ENCODE measurements at places on chromosomes 12 and 14. TPM values are rescaled to one million over a fixed set of nuclear protein-coding genes. Genes with fewer than 3 reads are reported as not detected.

The CD69 gene
- not detected for total RNA-seq

The SLC6A15 gene
- total RNA-seq, result not detected

The KRT82 gene
- total RNA-seq, result not detected

The HHIPL1 gene
- total RNA-seq, result 1.0 TPM

The SMIM41 gene
- not detected for total RNA-seq

The NINJ2 gene
- total RNA-seq, result not detected

The PLBD1 gene
- total RNA-seq, result not detected

The AJUBA gene
- total RNA-seq, result 73.3 TPM

The NXPH4 gene
- total RNA-seq, result 5.0 TPM

GRCh38 chr14:87207756-87208155 lies 785.2 kb downstream of the GALC start:
- DNase-seq, result no peak

GRCh38 chr12:62848418-62848817 lies 86.5 kb downstream of the PPM1H start:
- DNase-seq, result peak; percentile 89

GRCh38 chr14:75654127-75654732 lies 6.4 kb downstream of the ERG28 start:
- peak; percentile 41 for DNase-seq

DNA sequence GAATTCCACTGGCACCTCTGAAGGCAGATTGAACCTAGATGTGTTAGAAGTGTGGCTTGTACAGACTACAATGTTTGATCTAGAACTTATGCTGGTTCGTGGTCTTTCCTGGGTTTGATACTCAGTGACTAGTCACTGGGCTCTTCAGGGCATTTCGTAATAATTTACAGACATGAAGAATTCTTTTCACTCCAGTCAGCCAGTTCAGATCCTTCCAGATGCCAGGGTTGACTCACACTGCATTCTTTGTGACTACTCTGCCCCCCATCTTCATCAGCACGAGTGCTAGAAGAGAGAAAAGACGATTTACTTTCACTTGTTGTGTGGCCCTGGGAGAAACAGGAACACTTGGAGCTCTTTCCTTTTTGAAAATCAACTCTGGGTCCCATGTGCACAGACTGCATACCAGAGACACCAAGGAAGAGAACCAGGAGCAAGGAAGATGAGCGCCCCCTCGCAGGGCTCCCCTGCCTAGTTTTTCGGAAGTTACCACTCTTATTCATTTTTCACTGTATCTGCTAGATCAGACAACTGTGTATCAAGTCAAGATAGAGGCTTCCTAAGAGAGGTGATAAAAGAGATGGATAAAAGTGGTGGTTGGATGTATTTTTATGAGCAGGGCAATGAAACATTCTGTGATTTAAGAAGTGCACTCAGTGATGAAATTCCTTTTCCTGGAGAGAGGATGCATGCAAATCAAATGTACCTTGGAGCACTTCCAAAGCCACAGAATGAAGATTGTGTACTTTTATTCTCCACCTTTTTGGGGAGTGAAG lies 33.5 kb upstream of the EVL start:
- peak; percentile 97 for DNase-seq

- DNase-seq, result no peak
These were observed 912.0 kb downstream of the GALC start for GRCh38 chr14:87081004-87081403.

DNA sequence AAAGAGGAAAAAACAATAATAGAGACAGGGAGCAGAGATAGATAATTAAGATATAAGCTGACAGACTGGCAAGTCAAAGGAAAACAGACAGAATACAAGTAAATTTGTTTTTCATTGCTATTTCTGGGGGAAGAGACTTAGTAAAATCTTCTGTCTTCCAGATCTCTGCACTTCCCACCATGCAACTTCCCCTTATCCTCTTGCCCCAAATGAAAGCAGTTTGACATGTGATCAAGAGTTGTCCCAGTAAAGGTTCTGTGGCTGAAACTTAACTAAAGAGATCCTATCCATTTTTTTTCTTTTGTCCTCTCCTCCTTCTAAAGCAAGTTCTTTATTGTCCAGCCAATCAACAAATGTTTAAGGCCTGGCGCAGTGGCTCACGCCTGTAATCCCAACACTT lies 1.5 kb upstream of the MLF2 start:
- DNase-seq, result no peak

- no peak for DNase-seq
These were observed 154.1 kb downstream of the NEDD1 start for GRCh38 chr12:97061171-97061570.

GRCh38 chr12:120677765-120678473 lies 9.0 kb upstream of the MLEC start:
- DNase-seq, result peak; percentile 43

- DNase-seq, result no peak
These were observed 20.8 kb upstream of the CDK17 start for GRCh38 chr12:96421014-96421413.

GRCh38 chr12:84085046-84085445 lies 827.6 kb downstream of the SLC6A15 start:
- DNase-seq, result no peak

- no peak for DNase-seq
These were observed 35.7 kb downstream of the RTL1 start for GRCh38 chr14:100867631-100868315.

DNA sequence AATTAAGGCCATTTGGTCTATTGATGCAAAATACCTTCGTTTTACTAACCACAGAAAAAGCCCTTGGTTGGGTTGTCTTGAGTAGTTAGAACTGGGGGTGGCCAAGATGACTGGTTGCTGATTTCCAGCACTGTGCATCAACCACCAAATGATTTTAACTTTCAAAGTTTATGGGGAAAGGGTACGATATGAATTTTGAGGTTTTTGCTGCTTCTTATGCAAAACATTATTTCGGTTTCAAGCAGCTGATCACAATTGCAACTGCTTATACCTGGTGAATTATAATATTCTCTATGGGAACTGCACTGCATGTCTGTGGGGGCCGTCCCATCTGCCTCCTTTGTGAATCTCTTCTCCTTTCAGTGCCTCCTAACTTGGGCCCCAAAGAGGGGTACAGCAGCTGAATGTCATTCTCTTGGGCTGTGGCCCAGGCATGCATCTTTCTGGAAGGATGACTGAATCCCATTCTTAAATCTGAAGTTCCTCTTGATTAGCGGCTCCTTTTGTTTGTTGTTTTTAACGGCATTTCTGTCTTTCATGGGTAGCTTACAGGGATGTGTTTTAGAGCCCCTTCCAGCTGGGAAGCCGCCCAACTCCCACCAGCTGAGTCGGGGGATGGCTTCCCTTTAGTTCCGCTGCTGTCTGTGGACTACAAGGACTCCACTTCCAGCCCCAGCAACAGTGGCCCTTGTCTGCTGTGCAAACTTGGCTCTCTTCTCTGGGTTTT lies 479.8 kb downstream of the ZFP36L1 start:
- no peak for DNase-seq

DNA sequence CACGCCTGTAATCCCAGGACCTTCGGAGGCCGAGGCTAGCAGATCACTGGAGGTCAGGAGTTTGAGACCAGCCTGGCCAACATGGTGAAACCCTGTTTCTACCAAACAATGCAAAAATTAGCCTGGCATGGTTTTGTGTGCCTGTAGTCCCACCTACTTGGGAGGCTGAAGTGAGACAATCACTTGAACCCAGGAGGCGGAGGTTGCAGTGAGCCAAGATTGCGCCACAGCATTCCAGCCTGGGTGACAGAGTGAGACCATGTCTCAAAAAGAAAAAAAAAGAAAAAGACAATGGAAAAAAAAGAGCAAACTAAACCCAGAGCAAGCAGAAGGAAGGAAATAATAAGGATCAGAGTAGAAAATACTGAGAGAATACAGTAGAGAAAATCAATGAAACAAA lies 5.4 kb downstream of the CHURC1 start:
- no peak for DNase-seq

DNA sequence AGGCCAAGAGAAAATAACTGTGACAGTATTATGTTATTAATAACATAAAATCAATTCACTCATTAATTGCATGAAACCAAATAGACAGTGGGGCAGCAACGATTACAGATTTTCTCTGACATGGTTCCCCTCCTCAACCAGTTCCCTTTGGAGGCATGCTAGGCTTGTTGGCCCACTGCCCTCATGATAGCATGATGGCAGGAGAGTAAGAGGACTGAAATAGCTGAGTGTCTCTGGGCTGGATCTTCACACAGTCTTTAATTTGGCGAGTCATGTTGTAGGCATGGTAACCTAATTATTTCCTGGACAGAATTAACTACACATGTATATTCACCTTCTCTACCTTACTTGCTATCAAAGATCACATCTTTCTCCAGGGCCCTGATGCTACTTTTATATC lies 266.2 kb upstream of the PELI2 start:
- DNase-seq, result no peak

DNA sequence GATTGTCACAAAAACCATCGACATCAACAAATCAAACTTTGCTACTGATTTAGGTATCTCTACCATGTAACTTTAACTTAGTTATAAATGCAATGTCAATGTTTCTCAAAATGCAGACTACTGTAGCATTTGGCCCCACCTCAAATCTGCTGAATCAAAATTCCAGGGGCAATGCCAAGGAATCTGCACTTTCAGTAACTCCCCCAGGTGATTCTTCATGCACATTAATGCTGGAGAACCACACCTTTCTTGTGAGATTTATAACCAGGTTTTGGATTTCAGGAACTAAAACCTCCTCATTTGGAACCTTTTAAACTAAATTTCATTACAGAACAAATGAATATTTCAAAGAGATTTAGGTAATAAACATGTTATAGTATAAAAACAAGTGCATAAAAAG lies 4.9 kb downstream of the ATP2B1 start:
- DNase-seq, result no peak

DNA sequence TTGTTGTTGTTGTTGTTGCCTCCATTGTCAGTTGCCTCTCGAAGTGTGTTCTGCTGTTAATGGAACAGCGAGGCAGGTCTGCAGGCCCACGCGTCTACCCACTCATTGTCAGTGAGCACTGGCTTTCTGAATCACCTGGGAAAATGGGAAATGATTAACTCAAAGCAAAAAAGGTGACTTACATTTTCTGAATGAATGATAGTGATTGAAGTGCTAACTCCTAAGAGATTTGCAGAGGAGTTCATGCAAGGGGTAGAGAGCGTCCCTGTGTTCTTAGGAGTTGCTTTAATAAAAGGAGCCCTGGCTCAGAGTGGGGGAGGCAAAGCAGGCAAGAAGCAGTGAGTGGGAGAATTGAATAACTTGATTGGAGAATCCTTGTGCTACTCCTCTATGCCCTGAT lies 177.6 kb downstream of the CAND1 start:
- no peak for DNase-seq

- no peak for DNase-seq
These were observed 15.1 kb downstream of the MVK start for GRCh38 chr12:109588461-109589239.

GRCh38 chr14:38175658-38176057 lies 32.0 kb upstream of the SSTR1 start:
- no peak for DNase-seq

- no peak for DNase-seq
These were observed 42.1 kb downstream of the TMTC1 start for GRCh38 chr12:29741342-29742241.

GRCh38 chr12:67893022-67893580 lies 96.1 kb upstream of the IFNG-AS1 start:
- DNase-seq, result no peak

- DNase-seq, result no peak
These were observed 100.0 kb downstream of the PAPOLA start for GRCh38 chr14:96602186-96602585.

- no peak for DNase-seq
These were observed 19.4 kb upstream of the CNTN1 start for GRCh38 chr12:40672741-40673271.

DNA sequence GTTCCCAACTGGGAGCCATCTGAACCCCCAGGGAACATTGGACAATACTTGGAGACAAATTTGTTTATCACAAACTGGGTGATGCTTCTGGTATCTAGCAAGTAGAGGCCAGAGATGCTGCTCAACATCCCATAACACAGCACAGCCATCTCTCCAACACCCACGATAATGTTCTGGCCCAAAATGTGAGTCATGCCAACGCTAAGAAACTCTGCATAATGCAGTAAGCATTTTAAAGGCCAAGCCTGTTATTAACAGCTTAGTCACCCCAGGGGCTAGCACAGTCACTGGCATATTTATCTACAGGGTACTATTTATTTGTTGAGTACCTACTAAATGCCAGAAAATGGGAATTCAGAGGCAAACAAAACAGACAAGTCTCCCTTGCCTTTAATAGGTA lies 873.1 kb upstream of the TMEM132C start:
- DNase-seq, result peak; percentile 87

- DNase-seq, result peak; percentile 29
These were observed 15.1 kb downstream of the PPM1H start for GRCh38 chr12:62919838-62920237.

GRCh38 chr14:66804141-66804540 lies 296.2 kb downstream of the GPHN start:
- no peak for DNase-seq

DNA sequence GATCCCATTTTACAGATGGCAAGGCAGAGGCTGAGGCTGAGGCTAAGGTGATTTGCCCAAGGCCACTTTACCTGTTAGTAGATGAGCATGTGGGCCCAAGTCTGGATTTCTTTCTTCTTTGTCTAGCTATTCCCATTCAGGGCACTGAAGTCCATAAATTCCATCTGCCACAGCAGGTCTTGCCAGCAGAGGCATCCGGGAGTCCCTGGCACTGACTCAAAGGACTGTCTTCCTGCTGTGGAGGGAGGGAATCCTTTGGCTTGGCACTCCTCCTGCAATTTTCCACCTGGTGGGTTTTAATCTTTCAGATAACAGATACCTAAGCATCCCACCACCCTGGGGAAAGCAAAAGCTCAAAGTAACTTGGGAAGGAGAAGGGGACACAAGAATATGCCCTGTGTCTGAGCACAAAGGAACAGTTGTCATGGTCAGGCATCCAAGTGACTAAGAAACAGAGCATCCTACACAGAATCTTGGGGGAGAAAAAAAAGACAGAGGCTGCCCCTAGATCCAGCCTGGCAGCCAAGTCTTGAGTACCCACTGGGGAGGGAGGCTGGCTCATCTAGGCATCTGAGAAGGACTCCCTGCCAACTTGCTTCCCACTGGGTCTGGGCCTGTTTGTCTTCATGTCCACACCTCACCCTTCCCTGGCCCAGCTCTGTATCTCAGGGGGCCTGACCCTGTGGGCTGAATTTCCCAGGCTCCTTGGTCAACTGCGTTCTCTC lies 35.6 kb upstream of the CMKLR1 start:
- no peak for DNase-seq

- DNase-seq, result no peak
These were observed 13.9 kb upstream of the HDAC7 start for GRCh38 chr12:47833591-47834012.

- no peak for DNase-seq
These were observed 29.0 kb downstream of the ACTN1 start for GRCh38 chr14:68950111-68950510.

DNA sequence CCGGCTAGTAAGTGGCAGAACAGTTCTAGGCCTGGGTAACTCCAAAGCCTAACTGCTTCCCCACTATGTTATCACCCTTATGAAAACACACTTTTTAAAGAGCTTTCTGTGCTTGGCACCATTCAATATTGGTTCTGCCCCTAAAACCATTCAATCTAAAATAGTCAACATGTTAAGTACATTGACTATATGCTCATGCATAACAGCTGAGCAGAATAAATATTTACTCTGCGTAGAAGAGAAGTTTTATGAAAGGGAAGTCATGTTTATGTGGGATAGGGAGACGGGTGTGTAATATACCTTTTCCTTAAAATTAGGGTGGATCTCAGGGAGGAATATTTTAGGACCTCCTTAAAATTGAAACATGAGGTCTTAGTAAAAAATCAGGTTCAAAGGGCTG lies 80.5 kb downstream of the SAMD4A start:
- no peak for DNase-seq

GRCh38 chr12:1117371-1117770 lies 126.3 kb downstream of the ERC1 start:
- DNase-seq, result no peak

All from HFFc6 (cell line).